ENCODE measurements at places on chromosomes 5 and 9. TPM values are rescaled to one million over a fixed set of nuclear protein-coding genes. Genes with fewer than 3 reads are reported as not detected.

The HNRNPAB gene
- total RNA-seq = 81.3 TPM

The SAXO1 gene
- not detected for total RNA-seq

The MGAT4B gene
- total RNA-seq = 85.9 TPM

The TEK gene
- total RNA-seq = 19.2 TPM

The ADAMTS12 gene
- 3.8 TPM for total RNA-seq

The CCDC192 gene
- not detected for total RNA-seq

The LHX3 gene
- total RNA-seq = not detected

The TTC33 gene
- total RNA-seq = 17.5 TPM

The SCGB3A2 gene
- total RNA-seq = not detected

The CKMT2 gene
- total RNA-seq = 742 TPM

The NFIB gene
- 110 TPM for total RNA-seq

The PKD2L2 gene
- 0.52 TPM for total RNA-seq

The LRRTM2 gene
- total RNA-seq = not detected

The C9orf50 gene
- total RNA-seq = not detected

The SURF1 gene
- total RNA-seq = 34.1 TPM

The PCDHA4 gene
- 0.16 TPM for total RNA-seq

The NIM1K gene
- 0.34 TPM for total RNA-seq

The NR5A1 gene
- total RNA-seq = not detected

The SLC34A1 gene
- total RNA-seq = not detected

The TXNDC8 gene
- not detected for total RNA-seq

The LAMC3 gene
- 0.29 TPM for total RNA-seq

The CAPSL gene
- total RNA-seq = not detected

The FAM153A gene
- total RNA-seq = 0.50 TPM

The RASEF gene
- 0.24 TPM for total RNA-seq

The LRRC19 gene
- not detected for total RNA-seq

The LMBRD2 gene
- 12.5 TPM for total RNA-seq

The TLE1 gene
- 15.2 TPM for total RNA-seq

The GBGT1 gene
- total RNA-seq = 12.8 TPM

The INSL4 gene
- total RNA-seq = not detected

The GABRG2 gene
- total RNA-seq = not detected

The NTRK2 gene
- total RNA-seq = 38.2 TPM

The NUDT12 gene
- 11.1 TPM for total RNA-seq

The NEK6 gene
- total RNA-seq = 32.6 TPM

The SH3TC2 gene
- 3.1 TPM for total RNA-seq

The KIF24 gene
- 0.34 TPM for total RNA-seq

The TMOD1 gene
- total RNA-seq = 149 TPM

The EIF4E1B gene
- total RNA-seq = not detected

The CCDC171 gene
- 1.4 TPM for total RNA-seq

The PTGR1 gene
- total RNA-seq = 46.3 TPM

Measured in left cardiac atrium (tissue), 4 donors.